ENCODE measurements at places on chromosomes 5 and 9. TPM values are rescaled to one million over a fixed set of nuclear protein-coding genes. Genes with fewer than 3 reads are reported as not detected.
A peak's percentile ranks its signal among the peaks of the same experiment; 100 is the strongest.

The SLC46A2 gene
- total RNA-seq = not detected

The ZNF622 gene
- 40.9 TPM for total RNA-seq

The SHROOM1 gene
- total RNA-seq = 2.9 TPM

GRCh38 chr5:74402553-74402952, 238.0 kb downstream of the ENC1 start:
- peak; percentile 22 for DNase-seq

DNA sequence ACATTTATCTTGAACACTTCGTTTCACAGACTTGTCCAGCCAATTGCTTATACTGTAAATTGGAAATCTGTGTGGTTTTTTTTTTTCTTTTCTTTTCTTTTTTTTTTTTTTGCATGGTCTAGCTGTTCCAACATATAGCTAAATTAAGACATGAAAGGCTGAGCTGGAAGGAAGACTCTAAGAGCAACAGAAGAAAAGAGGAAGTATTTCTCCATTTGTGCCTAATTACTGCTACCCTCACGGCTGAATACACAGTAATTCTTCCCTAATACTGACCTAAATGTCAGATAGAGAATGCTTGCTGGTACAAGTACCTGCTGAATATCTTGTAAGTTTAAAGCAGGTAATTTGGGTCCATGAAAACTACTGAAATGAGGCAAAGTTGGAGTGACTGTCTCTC, 11.0 kb upstream of the HAPLN1 start:
- no peak for DNase-seq

DNA sequence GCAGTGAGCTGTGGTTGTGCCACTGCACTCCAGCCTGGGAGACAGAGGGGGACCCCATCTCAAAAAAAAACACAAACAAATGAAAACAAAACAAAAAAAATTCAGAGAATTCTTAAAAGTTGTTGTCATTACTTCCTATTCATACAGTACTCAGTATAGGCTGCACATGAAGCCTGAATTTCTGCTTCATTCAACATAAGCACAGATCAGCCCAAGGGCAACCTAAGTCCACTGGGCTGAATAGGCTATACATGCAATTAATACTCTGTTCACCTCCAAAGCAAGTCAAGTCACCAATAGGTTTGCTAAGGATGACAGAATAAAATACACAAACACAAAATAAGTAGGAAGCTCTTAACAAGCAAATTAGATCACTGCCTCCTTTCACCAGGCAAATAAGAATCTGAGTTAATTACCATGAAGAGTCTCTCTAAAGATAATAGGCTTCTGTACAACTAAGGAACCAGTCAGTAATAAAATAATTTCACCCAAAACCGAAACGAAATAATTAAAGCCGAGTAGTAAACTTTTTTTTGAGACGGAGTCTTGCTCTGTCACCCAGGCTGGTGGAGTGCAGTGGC, 18.7 kb downstream of the UBTD2 start:
- no peak for DNase-seq

- DNase-seq = peak; percentile 70
These were observed 980 bp downstream of the COL5A1 start for GRCh38 chr9:134642385-134643181.

Measured in right cardiac atrium (tissue), 5 donors.